Left ventricle myocardium superior (tissue), 1 donor: ENCODE measurements at places on chromosomes 6 and 20.

- no peak for DNase-seq
Observed at GRCh38 chr6:49636713-49637349, at the start of gene RHAG. TSS of gene RHAG (minus strand) at chr6:49636839. CDS start at chr6:49636812, 27 bp downstream.

DNA sequence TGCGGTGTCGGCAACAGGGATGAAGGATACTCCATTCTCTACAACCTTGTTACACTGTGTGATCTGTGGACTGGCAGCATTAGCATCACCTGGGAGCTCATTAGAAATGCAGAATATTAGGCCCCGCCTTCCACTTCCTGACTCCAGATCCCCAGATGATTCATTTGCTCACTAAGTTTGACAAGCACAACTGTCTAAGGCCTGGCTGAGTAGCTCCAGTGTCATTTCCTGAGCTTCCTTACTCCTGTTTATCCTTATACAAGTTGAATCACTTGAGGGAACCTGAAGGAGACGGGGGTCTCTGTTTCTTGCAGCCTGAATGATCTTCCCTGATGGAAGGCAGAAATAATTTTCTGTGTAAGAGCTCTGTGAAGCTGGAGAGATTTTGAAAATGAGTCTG, 32.7 kb upstream of the PROKR2 start:
- no peak for DNase-seq

- DNase-seq, result no peak
Observed at GRCh38 chr20:45432294-45432693, 16.4 kb downstream of the PIGT start.

DNA sequence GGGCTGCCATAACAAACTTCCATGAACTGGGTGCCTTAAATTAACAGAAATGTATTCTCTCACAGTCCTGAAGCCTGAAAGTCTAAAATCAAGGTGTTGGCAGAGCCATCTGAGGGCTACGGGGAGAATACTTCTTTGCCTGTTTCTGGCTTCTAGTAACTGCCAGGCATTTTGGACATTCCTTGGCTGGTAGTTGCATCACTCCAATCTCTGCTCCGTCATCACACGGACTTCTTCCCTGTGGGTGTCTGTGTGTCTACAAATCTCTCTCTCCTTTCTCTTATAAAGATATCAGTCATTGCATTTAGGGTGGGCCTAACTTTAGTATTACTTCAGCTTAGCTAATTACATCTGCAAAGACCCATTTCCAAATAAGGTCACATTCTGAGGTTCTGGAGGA, 20.9 kb upstream of the PERP start:
- no peak for DNase-seq

DNA sequence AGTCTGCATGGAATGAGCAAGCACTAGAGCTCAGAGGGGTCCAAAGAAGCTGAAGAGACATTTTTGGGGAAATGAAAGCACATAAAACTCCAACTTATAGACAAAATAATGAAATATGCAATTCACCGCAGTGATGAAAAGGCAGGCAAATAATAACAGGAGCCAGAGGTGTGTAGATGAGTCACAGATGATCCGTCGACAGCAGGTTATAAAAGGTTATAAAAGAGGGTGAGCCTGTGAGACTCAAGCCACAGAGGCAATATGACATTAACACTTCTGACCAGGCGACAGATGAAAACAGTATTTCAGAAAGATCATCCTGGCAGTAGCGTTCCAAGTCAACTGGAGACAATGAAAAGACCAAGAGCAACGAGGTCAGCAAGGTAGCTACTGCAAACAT, 35.8 kb upstream of the ANKRD60 start:
- DNase-seq, result no peak

DNA sequence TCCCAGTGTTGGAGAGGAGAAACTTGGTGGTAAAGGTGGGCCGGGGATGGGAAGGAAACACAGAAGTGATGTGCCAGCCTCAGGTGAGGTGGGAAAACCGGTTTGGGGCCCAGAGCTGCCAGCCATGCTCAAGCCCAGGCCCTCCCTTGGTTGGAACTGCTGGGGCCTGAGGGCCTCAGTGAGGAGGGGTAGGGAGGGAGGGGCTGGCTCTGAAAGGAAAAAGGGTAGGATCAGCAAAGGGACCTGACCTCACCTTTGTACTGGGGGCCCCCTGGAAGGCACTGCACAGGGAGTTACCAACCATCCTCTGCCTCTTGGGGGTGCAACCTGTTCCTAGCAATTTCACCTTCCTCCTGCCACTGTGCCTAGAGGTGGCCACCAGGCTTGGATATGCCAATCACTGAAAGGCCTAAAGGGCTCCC, 1.8 kb upstream of the SPEF1 start:
- DNase-seq, result no peak

- DNase-seq, result no peak
Observed at GRCh38 chr20:14544688-14545087, 207.3 kb upstream of the FLRT3 start.

DNA sequence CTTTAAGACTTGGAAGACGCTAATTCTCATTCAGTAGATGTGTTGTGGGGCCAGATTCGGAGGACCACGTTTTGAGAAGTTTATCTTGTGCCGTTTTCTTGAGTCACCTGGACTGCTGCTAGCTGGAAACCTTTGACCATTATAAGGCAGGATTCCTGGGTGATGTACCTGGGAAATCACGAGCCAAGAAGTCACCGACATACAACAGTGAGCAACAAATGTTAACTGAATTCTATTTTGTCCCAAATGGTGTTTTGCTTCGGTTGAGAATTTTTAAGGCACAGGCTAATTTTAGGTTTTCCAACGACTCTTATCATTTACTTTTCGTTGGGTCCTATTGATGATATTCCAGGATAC, 93.4 kb upstream of the BTN3A2 start:
- no peak for DNase-seq

- no peak for DNase-seq
Observed at GRCh38 chr6:108616544-108616943, 55.8 kb downstream of the FOXO3 start.

GRCh38 chr20:54255157-54255556, 47.3 kb downstream of the PFDN4 start:
- DNase-seq, result no peak

DNA sequence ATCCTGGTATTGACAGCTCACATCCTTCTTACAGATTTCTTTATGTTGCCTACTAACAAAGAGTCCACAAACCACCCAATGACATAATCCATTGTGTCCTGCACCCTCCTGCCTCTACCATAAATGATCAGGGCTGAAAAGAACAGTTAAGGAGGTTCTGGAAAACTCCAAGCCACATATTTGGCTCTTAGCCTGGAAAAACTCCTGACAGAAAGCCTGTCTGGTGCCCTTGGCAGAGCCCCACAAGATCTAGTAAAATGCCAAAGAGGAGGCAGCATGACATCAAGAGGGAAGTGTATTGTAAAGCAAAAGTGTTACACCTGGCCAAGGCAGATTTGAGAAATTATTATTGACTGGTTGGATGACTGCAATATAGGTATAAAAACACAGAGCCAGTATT, 126.4 kb upstream of the VGLL2 start:
- DNase-seq, result peak; percentile 32

- DNase-seq, result no peak
Observed at GRCh38 chr20:47304287-47304686, 52.2 kb downstream of the ZMYND8 start.

GRCh38 chr6:87237804-87238203, 82.4 kb downstream of the ZNF292 start:
- no peak for DNase-seq

DNA sequence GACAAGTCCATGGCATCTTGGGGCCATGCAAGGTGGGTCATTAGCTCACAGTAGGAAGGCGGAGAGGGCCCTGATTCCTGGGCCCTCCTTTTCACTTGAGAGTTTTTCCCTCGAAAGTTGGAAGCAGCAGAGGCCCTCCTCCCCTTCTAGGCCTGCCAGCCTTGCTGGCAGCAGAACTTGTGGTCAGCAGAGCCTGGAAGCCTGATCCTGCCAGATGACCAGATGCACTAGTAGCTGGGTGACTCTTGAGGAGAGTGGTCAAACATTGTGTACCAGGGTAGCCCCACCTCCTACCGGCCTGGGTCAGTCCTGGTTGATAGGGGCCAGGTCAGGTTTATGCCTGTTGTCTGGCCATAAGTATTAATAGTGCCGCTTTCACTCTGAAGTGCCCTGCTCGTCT, 3.8 kb upstream of the HMGA1 start:
- DNase-seq, result no peak

GRCh38 chr6:22073516-22074198, 223.2 kb downstream of the PRL start:
- DNase-seq, result no peak

DNA sequence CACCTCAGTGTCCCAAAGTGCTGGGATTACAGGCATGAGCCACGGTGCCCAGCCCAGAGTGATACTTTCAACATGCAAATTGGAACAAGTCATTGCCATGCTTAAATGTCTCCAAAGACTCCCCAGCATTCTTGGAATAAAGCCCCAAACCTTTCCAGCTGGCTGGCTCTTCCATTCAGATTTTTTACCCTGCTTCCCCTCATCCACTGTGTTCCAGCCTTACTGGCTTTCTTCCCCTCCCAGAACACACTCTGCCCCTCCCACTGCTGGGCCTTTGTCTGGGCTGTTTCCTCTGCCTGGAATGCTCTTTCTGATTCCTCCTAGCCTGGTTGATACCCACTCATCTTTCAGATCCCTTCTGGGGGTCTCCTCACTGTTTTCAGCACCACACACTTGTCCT, 40.1 kb upstream of the NNAT start:
- DNase-seq, result no peak

DNA sequence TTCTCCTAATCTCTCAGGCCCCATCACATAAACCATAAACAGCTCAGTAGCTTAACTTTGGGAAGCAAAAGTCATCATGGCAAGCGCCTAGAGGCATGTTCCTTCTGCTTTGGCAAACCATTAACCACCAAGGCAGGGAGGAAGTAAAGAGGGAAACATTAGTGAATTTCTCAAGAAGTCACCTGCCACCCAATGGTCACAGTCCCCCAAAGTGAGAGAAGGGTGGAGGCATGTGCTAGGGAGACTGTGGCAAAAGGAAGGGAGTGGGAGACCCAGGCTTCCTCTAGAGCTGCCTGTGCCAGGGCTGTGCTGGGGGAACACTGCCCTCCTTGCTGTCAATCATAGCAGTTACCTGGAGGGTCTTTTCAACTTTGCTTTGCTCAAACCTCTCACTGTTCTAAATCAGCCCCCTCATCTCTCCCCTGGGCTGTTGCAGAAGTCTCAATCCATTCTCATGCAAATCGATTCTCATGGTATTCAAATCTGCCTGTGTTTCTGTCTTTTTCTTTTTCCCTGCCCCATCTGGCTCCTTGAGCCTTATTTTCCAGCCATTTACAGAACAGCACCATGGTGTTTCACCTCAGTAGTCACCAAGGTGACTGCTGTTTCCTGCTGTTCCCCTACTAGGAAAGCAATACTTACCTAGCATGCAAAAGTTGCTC, 1.8 kb upstream of the RNF24 start:
- DNase-seq, result no peak

- no peak for DNase-seq
Observed at GRCh38 chr20:21022925-21023324, 83.2 kb downstream of the LINC00237 start.

DNA sequence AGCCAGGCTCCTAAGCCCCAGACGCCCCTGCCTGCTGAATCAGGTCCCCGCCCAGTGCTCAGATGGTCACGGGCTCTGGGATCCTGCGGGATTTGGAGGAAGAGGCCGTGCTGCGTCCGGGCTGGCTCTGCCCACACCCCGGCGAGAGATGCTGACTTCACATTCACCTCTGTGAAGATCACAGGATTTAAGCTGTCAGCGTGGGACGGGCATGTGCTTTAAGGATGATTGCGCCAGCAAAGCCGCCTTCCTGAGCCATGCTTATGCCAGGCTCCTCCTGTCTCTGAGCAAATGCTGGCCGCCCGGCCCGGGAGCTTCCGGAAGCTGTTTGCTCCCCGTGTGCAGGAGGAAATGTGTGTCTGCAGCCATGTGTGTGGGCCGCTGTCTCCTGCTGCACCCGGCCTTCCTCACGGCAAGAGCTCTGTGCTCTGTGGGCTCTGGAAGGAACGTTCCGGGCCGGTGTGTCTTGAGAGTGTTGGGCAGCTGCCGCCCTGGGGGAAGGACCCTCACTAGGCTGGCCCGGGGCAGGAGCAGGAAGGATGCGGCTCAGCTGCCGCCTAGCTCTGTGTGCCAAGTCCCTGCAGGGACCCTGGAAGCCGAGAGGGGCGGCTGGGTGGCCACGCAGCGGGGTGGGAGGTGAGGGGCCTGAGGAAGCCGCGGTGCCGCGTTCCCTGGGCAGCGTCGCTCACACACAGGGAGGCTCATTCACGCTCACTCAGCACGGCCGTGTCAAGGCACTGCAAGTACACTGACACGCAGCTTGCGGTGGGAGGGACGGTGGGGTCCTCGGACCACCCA, 19.0 kb upstream of the BHLHE23 start:
- peak; percentile 35 for DNase-seq

DNA sequence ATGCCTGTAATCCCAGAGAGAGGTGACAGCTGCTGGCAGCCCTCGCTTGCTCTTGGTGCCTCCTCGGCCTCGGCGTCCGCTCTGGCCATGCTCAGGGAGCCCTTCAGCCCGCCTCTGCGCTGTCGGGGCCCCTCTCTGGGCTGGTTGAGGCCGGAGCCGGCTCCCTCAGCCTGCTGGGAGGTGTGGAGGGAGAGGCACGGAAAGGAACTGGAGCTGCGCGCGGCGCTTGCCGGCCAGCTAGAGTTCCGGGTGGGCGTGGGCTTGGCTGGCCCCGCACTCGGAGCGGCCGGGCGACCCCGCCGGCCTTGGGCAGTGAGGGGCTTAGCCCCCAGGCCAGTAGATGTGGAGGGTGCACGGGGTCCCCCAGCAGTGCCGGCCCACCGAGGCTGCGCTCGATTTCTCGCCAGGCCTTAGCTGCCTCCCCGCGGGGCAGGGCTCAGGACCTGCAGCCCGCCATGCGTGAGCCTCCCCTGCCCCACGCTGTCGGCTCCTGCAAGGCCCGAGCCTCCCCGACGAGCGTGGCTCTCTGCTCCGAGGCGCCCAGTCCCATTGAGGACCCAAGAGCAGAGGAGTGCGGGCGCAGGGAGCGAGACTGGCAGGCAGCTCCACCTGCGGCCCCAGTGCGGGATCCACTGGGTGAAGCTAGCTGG, 34.6 kb downstream of the C6orf52 start:
- DNase-seq, result no peak

DNA sequence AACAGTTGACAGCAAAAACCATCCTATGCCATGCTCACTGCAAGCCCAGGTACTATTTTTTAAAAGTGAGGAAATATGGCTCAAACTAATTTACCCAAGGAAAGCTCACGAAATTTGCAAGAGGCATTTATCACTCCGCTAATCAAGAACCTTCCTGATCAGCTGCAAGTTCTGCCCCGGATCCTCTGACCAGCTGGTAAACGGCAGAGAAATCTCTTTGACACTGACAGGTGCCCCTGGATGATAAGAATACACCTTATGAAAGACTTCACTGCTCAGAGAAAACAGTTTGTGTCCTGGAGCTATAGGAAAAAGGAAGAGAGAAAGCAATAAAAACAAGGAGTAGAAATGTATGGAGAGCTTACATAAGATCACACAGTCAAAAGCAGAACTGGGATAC, 6.4 kb downstream of the CNKSR3 start:
- DNase-seq, result no peak

- no peak for DNase-seq
Observed at GRCh38 chr6:11437824-11438459, 99.6 kb upstream of the TMEM170B start.

- DNase-seq, result no peak
Observed at GRCh38 chr6:100488244-100488643, 23.5 kb upstream of the SIM1 start.
